ENCODE measurements at places on chromosomes 2 and 18.

DNA sequence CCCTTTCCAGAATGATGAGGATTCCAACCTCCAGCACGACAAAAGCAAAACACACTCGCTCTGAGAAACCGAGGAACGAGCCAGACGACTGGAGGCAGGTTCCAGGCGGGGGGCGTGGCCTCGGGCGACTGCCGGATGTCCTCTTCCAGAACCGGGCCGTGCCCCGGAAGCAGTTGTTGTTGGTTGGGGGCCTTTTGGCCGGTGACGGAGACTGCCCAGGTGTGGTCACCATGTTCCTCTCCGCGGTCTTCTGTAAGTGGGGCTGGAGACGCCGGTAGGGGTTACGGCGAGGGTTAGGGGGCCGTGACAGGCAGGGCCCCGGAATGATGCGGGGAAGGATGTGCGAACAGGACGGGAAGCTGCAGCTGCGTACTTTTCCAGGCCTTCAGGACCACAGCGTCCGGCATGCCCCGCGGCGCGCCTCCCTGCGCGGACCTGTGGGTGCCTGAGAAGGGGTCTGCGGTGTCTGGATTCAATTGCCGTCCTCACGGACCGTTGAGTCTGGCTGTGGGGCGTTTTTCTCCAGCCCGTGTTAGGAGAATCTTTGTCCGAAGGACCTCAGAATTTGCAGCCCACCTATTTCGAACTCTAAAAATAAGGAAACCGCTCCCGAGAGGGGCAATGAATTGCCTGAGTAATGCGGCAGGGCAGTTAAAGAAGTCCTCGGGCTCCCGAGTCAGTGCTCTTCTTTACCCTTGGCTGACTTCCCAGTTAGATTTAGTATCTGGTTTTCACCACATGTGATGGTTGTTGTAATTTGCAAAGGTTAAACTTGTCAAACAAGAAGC is at the start of gene MRPL33:
Gene MRPL33 (plus strand): TSS at position 172 of the 788 bp plus-strand sequence. CDS start 59 bp downstream, at position 231.
- peak; percentile 90 for DNase-seq

GRCh38 chr2:176202491-176202890 is 14.0 kb downstream of the HOXD1 start:
- no peak for DNase-seq

GRCh38 chr2:170498619-170499018 is 216.5 kb upstream of the SP5 start:
- DNase-seq = no peak

- no peak for DNase-seq
These were observed 87.9 kb downstream of the WDPCP start for GRCh38 chr2:63500398-63500797.

DNA sequence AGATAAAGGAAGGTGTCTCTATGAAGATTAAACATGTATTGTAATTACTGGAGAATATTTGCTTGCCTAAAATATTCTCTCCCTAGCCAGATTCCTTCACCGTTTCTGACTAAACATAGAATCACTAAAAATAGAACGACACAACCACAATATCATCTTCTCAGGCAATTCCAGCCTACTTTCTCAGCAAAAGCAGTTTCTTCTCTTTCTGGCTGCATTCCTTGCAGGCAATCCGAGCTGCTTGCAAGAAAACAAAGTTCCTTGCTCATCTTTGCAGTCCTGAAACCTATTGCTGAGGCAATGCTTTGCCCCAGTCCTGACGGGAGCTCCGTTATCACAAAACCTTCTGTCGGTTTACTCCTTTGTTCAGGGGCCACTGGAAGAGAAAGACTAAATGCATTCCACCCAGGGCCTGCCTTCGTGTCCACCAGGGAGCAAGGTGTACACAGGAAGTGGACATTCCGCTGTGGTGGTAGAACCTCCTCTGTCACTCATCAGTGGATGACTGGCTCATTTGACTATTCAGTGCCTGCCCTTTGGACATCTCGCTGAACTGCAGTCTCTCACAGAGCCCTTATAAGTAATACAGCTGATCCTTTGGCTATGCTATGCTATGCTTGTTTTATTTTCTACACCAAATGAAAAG is 239.2 kb upstream of the DOK6 start:
- peak; percentile 29 for DNase-seq

- no peak for DNase-seq
These were observed 86.3 kb upstream of the MBOAT2 start for GRCh38 chr2:9089831-9090230.

GRCh38 chr2:100205174-100205573 is 62.8 kb upstream of the AFF3 start:
- no peak for DNase-seq

DNA sequence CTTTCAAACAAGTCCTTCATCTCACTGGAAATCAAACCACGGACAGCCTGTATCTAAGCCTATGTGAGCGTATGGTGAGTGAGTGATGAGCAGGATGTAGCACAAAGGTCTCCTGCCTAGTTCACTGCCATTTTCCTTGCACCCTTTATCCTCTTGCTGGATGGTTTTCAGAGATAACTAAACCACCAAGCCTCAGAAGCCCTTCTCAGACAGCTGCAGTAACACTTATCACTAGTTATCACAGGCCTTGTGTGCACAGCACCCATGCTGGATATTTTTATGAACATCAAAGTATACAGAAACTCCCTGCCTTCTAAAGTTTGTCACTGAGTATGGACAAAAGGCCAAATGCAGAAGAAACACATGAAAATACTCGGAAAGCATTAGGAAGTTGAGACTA is 69.5 kb downstream of the C1D start:
- no peak for DNase-seq

- DNase-seq = no peak
These were observed 78.0 kb upstream of the OTX1 start for GRCh38 chr2:62972601-62973000.

DNA sequence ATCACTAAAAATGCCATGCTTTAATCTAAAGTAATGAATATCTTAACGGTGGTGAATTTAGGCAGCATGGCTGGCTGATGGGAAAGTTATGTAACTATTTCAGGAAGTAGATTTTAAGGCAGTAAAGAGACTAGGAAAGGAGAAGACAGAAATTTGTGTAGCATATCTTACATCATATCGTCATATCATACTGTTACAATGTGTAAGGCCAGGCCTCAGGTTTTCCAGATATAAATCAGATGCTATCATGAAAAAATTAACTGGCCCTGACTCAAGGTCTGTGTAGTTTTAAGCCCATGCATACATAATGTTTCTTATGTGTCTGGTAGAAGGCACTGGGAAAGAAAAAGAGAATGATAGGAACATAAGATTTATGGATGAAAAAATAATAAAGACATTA is 8.9 kb upstream of the FAP start:
- peak; percentile 27 for DNase-seq

DNA sequence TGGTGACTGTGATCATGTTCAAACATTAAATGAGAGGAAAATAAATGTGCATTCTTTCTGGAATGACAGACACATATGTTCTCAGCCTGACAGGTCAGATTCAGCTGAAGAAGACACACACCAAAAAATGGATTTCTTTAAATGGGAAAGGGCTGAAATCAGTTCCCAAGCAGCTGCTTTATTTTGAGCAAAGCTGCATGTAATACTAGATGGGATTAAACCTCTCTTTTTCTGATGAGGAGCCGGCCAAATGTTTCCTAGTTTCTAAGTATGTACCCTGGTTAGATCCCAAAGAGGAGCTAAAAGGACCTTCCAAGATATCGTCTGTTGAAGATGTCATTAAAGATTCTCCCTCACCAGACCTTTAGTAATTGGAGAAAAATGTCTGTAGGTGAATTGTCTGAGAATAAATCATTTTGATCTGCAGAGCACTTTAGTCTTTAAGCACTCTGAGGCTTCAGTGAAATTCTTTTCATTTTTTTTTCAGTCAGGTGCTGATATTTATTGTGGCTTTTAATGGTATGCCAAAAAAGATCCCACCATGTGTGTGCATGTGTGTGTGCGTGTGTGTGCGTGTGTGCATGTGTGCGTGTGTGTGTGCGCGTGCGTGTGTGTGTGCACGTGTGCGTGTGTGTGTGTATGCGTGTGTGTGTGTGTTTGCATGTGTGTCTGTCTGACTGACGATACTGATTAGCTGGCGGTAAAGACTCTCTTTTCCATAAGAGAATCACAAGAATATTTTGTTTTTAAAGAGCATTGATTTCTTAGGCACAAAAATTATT is 175.8 kb downstream of the IRS1 start:
- no peak for DNase-seq

DNA sequence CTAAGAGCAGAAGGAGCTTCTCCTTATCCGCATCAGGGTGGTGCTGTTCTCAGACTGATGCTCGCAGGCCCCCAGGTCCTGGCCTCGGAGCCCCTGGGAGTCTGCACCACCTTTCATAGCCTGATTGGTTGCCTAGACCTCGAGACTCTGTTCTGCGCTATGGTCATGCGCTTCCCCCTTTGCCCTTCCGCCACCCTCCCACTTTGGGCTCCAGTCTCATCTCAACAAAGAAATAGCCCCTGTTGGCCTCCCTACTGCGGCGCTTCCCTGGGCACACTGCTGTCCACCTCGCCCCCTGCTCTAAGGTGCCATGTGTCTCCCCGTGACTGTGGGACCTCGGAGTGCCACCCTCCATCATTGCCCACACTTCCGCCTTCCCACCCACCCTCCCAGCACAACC is 102.9 kb upstream of the TWIST2 start:
- no peak for DNase-seq

- DNase-seq = no peak
These were observed 24.8 kb downstream of the MRPL35 start for GRCh38 chr2:86223927-86224560.

- DNase-seq = no peak
These were observed 11.0 kb downstream of the PLA2R1 start for GRCh38 chr2:160051371-160051800.

- DNase-seq = peak; percentile 17
These were observed 131.1 kb upstream of the RIOK3 start for GRCh38 chr18:23321996-23322395.

GRCh38 chr2:18752667-18753422 is 163.5 kb upstream of the NT5C1B start:
- peak; percentile 11 for DNase-seq

- peak; percentile 32 for DNase-seq
These were observed 201.8 kb upstream of the GALNT5 start for GRCh38 chr2:157055660-157056199.

DNA sequence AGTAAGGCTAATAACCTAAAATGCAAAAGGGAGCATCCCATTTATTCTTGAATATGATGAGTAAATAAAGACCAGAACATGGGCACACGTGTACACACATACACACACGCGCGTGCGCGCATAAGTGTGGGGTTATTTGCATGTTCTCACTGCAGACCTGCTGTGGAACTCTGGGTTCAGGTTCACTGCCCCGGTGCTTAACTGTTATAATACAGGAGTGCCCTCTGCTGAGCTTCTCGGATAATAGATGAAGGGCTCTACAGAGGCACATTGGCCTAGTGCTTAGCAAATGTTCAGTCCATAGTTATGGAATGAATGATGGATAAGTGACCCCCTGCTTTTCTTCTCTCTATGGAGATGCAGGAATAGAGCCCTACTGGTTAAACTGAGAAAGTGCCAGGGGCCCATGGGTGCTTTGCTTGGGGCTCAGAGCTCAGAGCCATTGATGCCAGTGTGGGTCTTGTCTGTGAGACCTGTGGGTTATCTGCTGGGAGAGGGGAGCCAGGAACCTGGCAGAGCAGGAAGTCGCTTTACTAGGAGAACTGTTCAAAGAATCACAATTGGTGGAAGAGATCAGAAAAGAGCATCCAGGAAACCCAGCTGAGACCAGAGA is 3.6 kb upstream of the ARL4C start:
- DNase-seq = no peak

DNA sequence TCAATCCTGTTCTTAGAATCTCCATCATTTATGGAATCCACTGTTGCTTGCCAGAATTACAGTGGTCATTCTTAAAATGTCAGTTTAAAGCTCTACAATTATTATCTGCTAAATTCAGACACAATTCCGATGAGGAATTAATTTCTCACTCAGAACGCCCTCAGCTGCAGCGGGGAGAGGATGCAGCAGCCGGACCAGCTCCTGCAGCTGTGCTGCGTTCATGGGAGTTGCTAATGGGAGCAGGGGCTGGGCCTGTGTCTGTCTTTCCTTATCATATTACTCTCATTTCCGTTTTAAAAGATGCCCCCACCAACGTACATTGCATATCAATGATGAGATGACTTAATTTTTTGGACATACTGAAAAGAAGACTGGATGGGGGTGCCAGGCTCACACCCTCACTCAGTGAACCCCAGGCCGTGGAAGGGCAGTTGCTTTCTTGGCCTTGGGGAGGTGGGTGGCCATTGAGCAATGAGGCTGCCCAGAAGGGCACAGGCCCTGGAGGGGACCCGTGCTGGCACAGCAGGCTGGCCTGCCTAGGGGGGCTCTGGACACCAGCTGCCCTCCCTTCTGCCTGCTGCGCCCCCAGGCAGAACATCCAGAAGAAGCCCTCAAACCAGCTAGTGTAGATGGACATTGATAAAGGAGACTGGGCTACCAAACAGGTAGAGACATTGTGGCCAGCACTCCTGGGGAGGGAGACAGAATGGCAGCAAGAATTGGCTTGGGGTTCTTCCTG is 503.6 kb upstream of the MYT1L start:
- DNase-seq = no peak

GRCh38 chr2:151638191-151638933 is 95.9 kb downstream of the NEB start:
- DNase-seq = peak; percentile 44

DNA sequence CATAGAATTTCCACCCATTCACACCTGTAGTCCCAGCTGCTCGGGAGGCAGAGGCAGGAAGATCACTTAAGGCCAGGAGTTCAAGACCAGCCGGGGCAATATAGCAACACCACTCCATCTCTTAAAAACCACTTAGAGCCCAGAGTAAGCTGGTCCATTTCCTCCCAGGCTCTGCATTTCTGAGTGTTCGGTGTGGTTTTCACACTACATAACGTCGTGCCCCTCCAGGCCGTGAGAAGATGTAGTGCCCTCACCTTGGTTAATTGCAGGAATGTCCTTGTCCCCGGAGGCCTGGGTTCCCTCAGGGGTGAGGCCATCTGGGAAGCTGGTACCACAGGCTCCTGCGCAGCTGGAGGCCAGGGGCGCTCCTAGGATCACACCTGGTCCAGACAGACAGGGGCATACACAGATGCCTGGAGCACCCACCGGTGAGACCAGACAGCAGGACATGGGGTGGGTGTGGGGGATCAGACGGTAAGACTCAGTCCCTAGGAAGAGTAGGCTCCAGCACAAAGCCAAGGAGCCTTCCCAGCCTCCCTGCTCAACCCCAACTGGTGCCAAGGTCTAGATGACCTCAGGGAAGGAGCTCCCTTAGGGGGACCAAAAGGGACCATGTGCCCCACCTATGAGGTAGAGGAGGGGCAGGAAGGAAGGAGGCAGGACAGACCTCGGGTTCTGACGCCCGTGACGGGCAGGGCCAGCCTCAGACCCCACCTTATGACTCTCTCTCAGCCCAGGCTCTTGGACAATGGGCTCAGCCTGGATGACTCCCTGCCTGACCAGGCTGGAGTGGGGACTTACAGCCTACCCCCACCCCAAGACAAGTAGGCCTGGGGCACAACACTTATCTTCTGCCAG is 752 bp downstream of the ASTL start:
- DNase-seq = no peak

All from Kasumi-1 (cell line).